ENCODE measurements at places on chromosomes 7 and 10. TPM values are rescaled to one million over a fixed set of nuclear protein-coding genes. Genes with fewer than 3 reads are reported as not detected.

The TLL2 gene
- total RNA-seq, result not detected

- no peak for DNase-seq
Measured at GRCh38 chr10:15067154-15067553, 21.4 kb downstream of the ACBD7 start.

- DNase-seq, result no peak
Measured at GRCh38 chr10:69578508-69578991, 5.3 kb upstream of the NEUROG3 start.

- DNase-seq, result no peak
Measured at GRCh38 chr10:14820010-14820774, 17.6 kb downstream of the CDNF start.

GRCh38 chr7:93475811-93476210 lies 98.7 kb downstream of the CALCR start:
- no peak for DNase-seq

GRCh38 chr7:34596887-34597286 lies 61.1 kb upstream of the NPSR1 start:
- DNase-seq, result no peak

DNA sequence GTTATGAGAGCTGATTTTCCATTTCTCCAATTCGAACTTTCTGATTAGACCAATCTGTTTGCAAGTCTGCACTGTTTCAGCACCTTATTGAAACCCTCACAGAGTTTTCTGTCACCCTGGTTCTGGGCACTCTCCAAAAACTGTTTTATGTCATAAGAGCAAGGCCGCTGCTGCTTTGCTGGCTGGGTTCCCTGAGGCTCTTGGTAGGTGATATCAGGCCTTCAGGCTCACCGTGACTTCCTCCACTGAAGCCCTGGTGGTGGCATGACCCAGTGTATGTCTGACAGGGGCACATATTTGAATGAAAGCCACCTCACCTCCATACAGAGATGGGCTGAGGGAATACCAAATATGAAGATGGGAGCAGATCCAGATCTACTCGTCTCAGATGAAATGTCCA lies 8.3 kb downstream of the RABGEF1 start:
- DNase-seq, result no peak

The GCC1 gene
- 18.5 TPM for total RNA-seq

GRCh38 chr7:146875981-146876380 lies 759.4 kb downstream of the CNTNAP2 start:
- no peak for DNase-seq

The IFIT3 gene
- 3.9 TPM for total RNA-seq

- no peak for DNase-seq
Measured at GRCh38 chr10:31686599-31686998, 242.0 kb downstream of the ARHGAP12 start.

The FOXI2 gene
- not detected for total RNA-seq

DNA sequence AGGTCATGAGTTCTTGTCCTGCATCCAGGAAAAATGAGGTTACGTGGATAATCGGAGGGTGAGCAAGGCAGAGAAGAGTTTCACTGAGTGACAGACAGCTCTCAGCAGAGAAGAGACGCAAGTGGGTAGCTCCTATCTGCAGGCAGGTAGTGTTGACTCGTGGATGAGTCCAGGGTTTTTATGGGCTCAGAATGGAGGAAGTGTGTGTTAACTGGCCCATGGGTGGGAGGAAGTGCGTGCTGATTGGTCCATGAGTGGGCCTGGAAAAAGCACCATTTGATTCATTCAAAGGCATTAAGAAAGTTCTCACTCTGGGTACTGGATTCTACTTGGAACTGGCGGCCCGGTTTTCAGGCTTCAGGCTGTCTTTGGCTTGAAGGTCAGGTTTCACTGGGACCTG lies 4.8 kb upstream of the DMTF1 start:
- DNase-seq, result no peak

GRCh38 chr7:29988424-29989256 lies 961 bp downstream of the SCRN1 start:
- peak; percentile 9 for DNase-seq

The HPSE2 gene
- not detected for total RNA-seq

- DNase-seq, result no peak
Measured at GRCh38 chr7:66720561-66720960, 20.0 kb upstream of the RABGEF1 start.

GRCh38 chr7:91801331-91801983 lies 79.0 kb downstream of the MTERF1 start:
- no peak for DNase-seq

GRCh38 chr10:69068549-69068948 lies 19.4 kb upstream of the SRGN start:
- no peak for DNase-seq

- DNase-seq, result no peak
Measured at GRCh38 chr10:26384600-26384999, 53.5 kb upstream of the APBB1IP start.

The SLC16A12 gene
- not detected for total RNA-seq

The CASD1 gene
- total RNA-seq, result 15.0 TPM

DNA sequence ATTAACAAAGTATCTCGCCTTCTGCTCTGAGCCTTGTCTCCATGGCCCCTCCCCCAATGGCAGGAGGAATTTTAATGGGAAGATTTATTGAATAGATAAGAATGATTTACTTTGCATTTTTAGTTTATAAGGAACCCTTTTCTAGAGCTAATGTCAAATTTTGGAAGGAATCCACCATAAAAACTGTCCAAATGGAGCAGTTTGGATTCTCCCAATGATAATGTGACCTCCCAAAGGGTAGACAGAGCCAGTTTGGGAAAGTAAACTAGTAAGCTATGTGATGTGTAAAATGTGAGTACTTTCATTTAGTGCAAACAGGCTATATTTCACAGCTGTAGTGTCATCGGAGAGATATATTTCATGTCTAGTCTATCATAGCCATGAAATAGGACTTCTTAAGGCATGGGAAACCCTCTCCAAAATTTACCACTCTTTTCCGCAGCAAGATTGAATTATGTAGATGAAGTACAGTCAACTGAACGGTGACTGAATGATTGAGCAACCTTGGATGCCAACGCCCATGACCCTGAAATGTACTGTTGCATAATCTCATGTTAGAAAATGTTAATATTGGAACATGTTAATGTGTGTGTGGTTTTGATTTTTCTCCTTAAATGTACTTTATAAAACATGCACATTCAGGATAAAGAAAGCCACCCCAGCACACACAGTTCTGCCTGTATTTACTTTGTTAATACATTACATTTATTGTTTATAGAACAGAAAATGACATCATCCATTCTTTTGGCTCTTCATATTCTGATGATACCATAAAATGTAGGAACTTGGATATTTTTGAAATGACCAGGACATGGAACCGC lies 140.6 kb downstream of the NRP1 start:
- no peak for DNase-seq

The DPYSL4 gene
- 6.3 TPM for total RNA-seq

DNA sequence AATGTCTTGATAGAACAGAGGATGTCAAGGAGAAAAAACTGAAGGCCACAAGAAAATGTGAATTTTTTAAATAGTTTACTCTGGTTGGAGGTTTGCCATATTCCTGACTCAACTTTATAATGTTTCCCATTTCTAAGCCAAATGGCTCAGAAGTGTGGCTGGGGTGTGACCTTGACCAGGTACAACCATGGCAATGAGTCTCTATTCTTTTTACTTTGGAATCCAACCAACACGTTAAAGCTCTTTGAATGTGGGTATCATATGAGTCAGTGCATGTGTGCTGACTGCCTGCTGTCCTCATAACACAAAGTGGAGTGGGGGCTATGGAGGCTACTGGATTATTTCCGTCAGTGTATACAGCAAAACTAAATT lies 33.5 kb upstream of the DLD start:
- DNase-seq, result no peak

DNA sequence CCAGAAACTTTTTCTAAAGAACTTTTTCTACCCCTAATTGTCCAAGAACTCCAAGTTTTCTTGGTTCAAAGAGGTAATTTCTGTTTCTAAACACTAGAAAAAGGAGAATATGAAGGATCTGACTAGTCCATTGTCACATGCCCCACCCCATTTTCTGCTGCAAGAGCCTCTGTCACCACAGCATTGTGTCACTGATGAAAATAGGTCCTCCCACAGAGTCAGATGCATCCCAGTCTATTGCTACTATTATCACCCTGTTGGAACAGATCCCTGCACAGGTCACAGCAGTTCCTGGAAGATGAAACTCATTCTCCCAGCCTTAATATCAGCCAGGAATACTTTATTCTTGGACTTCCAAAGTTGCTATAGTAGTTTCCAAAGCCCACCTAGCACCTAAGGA lies 7.5 kb upstream of the CFTR start:
- no peak for DNase-seq

DNA sequence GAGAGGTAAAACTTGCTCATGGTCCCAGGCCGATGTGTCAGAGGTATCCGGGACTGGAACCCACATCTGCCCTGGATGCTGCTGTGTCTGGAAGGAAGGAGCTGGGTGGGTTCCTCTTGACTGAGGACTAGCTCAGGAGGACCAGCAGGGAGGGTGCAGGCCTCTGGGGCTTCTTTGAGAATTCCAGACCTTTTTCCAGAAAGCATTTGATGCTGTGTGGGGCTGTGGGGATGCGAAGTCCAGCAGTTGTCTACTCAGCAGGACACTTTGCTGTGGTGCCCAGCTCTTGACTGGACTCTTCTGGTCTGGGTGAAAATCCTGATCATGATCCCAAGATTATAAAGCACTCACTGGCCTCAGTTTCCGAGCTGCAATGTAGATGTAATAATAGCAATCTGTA lies 1.7 kb downstream of the RAMP3 start:
- DNase-seq, result no peak

The SLC13A4 gene
- not detected for total RNA-seq

GRCh38 chr10:83078645-83079044 lies 1060.7 kb upstream of the GHITM start:
- no peak for DNase-seq

DNA sequence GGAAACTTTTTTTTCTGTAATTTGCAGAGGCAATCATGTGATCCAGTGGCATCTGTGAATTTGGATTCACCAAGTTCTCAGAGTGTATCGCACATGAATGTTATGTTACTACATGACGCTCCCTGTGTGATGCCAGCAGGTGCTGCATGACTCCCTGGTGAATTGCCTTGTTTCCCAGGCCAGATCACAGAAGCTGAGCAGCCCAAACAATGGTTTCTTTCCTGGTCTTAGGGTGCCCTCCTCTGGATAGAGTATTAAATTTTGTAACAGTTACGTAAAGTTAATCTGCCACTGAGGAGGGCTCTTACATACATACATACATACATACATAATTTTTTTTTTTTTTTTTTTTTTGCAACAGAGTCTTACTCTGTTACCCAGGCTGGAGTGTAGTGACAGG lies 3.6 kb downstream of the ZSCAN21 start:
- DNase-seq, result no peak

DNA sequence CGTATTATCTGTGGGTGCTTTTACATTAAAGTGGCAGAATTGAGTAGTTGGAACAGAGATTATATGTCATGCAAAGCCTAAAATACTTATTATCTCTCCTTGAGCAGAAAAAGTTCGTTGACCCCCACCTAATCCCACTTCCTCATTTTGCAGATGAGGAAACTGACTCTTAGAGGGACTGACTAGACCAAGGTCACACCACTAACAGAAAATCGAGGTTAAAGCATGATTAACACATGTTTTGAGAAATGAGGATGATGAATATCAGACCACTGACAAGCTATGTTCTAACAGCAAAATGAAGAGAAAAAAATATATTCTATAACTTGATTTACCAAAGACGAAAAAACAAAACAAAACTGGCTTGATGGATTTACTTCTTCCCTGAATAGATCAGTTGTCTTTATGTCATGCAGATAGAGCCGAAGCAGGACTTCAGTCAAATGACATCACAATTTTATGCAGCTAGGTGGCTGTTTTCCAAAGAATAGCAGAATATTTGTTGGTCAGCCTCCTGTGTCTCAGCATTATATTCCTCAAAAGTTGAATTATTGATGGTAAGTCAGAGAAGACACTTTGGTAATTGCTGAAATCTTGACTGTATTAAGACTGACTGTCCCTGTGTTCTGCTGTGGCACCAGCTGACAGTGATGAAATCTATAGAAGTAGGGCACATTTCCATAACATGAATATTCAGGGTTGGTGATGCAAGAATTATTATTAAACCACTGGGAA lies 24.2 kb upstream of the SMIM30 start:
- DNase-seq, result no peak

GRCh38 chr10:101144053-101144452 lies 13.0 kb downstream of the TLX1 start:
- no peak for DNase-seq
